ENCODE measurements at places on chromosomes 5 and 9. TPM values are rescaled to one million over a fixed set of nuclear protein-coding genes. Genes with fewer than 3 reads are reported as not detected.
A peak's percentile ranks its signal among the peaks of the same experiment; 100 is the strongest.

Gene SLC34A1
- 1.2 TPM for polyA plus RNA-seq

- no peak for DNase-seq
Observed at GRCh38 chr5:5079876-5080275, 60.3 kb upstream of the ADAMTS16 start.

Gene WDR31
- 3.6 TPM for polyA plus RNA-seq

- no peak for DNase-seq
Observed at GRCh38 chr5:64861281-64861680, 92.6 kb downstream of the CWC27 start.

Gene NR2F1-AS1
- polyA plus RNA-seq, result 65.7 TPM

DNA sequence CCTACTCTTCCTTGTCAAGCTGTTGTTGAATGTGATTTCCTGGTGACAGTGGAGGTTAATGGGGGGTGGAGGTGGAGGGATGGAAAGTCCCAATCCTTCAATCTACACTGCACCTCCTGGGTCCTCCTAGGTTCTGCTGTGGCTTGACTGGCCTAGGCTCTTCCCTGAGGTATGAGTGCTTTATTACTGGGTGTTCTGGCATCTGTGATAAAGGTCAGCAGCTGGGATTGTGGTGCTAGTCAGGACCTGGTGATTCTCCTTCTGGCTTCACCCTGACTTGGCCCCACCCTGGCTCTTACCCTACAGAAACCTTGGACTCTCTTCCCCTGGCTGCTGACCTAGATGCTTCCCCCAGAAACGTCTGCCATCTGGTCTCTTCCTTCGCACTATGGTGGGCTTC, 194.3 kb downstream of the ARHGEF28 start:
- DNase-seq, result no peak

- DNase-seq, result no peak
Observed at GRCh38 chr5:115815693-115816225, 700 bp downstream of the CDO1 start.

Gene ANKRA2
- polyA plus RNA-seq, result 52.1 TPM

Gene PCDHGB6
- 22.0 TPM for polyA plus RNA-seq

DNA sequence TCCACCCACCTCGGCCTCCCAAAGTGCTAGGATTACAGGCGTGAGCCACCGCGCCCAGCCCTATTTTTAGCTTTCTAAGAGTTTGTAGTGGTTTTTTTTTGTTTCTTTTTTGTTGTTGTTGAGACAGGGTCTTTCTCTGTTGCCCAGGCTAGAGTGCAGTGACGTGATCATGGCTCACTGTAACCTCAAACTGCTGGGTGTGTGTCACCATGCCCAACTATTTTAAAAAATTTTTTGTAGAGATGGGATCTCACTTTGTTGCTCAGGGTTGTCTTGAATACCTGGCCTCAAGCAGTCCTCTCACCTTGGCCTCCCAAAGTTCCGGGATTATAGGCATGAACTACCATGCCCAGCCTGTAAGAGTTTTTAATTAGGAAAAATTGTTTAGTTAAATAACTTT, 145.3 kb upstream of the SH3GL2 start:
- no peak for DNase-seq

DNA sequence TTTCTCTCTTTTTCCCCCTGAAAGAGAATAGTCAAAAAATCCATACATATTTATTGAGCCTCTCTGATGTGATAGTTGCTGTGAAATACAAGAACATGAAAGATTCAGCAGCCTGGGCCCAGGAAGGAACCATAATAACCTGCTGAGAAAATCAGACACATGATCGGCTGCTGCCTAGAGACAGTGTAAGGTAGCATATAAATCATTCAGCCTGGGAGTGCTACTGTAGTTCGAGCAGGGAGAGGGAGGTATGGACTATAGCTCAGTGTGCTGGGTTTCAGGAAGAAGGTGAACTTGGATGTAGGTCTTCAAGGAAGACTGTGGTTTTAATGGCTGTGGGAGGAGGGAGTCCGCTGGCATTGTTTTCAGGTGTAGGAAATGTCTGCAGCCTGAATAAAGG, 469.1 kb downstream of the RAB3C start:
- DNase-seq, result no peak

Gene GZMA
- 0.24 TPM for polyA plus RNA-seq

DNA sequence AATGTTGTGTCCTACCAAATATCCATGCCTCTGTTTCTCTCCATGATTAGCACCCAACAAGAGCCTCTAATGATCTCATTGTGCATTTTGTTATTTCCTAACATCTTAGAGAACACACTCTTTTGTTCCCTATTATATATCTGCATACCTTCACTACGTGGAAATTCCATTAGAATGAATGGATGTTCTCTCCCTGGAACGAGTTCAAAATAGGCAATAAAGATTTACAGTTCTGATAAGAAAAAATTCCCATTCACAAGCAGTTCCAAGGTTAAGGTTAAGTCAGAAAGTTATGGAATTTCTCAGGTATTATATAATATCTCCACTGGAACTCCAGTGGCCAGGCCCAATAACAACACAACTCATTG, 83.7 kb downstream of the TRPM6 start:
- no peak for DNase-seq

DNA sequence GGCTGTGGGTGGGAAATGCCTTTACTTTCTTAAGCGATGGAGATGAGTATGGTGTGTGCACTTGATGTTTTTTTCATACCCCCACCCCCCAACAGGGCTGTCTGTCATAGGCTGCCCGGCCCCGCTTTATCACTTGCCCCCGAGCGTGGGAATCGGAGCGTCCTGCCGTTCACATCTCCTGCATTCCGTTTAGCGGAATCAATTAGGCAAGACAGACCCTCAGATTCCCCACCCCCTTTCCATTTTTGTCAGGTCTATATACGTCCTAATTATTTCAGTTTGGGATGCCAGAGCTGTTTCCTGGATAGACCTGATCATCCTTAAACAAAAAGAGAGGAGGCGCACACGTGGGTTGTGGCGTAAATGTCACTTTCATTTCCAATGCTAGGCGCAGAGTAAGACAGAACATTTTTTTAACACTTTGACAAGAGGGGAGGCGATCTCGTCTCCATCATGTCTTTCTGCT, 217.2 kb downstream of the MEF2C start:
- peak; percentile 93 for DNase-seq

DNA sequence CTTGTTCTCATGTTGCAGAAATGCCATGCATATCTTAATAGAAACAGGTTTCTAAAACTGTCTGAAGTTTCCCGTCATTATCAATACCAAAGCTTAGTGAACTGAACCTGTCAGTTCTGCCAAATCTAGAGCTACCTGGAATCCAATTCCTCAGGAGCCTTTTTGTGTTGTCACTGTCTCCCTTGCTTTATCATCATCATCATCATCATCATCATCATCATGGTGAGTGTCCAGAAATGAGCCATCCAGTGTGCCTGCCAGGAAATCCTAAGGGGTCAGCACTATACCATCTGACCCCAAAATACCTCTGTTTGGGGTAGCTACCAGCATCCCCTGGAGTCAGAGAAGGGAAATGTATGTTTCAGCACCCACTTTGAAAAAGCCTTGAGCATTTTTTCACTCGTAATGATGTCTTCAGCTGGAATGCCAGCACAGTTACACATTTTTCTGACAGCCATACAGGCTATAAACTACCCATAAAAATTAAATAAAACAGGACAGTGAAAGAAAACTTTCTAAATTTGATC, 150.3 kb downstream of the NR2F1-AS1 start:
- DNase-seq, result no peak

GRCh38 chr9:83445703-83446265, 92.4 kb downstream of the FRMD3 start:
- no peak for DNase-seq

DNA sequence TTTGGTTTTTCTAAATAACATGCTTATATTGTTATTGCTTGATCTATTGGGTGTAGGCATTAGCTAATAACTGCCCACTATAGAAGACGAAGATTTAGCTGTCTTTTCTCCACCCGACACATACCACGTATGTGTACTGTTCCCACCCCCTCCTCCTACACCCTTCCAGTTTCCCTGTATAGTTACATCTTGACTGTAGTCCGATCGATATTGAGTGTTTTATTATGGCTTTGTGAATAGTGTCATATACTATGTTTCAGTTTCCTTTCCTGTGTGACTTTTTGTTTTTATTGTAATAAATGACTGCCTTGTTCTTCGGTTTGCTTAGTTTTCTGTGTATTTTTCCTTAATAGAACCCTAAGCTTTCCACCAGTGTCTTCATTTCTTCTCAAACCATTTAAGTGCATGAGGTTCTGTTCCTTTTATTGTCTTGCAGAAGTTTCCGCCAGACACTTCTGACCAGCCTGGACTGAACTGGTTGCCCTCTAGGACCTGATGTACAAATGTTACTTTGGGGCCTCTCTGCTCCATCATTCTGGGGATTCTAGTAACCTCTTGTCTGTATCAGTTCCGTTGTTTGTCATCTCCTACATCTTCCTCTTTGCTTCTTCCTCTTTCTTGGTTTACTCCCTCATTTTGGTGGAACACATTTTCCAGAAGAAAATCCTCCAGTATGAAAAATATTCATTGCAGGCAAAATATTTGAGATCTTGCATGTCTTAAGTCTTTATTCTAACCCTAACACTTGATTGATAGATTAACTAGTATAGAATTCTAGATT, 61.8 kb downstream of the PRKACG start:
- DNase-seq, result no peak

GRCh38 chr5:173778152-173778782, 109.9 kb upstream of the CPEB4 start:
- no peak for DNase-seq

Gene IFNA2
- polyA plus RNA-seq, result not detected

DNA sequence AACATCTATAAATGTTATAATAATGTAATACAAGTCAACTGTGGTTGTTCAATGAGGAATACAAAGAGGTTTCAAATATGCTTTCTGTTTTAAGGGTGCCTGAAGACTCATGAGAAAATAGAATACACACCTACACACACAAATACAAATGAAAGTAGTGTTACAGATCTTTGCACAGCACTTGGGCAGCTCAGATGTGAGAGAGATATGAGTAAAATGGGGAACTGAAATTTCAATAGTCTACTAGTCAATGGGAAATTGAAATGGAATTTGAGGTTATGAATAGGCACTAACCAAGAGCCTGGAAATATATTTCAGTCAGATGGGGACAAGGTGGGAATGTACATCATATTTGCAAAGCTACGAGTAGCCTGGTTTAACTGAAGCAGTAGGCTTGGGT, 96.6 kb downstream of the ISL1 start:
- no peak for DNase-seq

DNA sequence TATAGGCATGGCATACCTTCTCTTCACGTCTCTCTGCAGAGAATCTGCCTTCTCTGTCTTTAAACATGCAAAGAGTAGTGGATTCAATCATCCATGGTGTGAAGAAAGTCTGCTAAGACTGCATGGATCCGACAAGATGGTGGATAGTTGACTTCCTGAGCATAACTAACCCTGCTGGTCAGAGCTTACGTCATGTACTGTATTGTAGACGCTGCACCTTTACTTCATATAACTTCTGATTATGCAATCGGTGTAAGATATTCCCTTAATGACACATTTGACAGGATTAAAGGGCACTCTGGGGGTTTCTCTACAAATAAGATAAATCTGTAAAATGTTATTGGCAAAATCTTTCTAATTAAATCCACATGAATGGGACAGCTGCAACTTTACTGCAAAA, 240.3 kb upstream of the NREP start:
- no peak for DNase-seq

GRCh38 chr5:1842004-1842819, 40.5 kb downstream of the IRX4 start:
- DNase-seq, result no peak

Gene F12
- 15.1 TPM for polyA plus RNA-seq

Gene LECT2
- polyA plus RNA-seq, result 2.1 TPM

Gene SLC6A7
- polyA plus RNA-seq, result 33.1 TPM

DNA sequence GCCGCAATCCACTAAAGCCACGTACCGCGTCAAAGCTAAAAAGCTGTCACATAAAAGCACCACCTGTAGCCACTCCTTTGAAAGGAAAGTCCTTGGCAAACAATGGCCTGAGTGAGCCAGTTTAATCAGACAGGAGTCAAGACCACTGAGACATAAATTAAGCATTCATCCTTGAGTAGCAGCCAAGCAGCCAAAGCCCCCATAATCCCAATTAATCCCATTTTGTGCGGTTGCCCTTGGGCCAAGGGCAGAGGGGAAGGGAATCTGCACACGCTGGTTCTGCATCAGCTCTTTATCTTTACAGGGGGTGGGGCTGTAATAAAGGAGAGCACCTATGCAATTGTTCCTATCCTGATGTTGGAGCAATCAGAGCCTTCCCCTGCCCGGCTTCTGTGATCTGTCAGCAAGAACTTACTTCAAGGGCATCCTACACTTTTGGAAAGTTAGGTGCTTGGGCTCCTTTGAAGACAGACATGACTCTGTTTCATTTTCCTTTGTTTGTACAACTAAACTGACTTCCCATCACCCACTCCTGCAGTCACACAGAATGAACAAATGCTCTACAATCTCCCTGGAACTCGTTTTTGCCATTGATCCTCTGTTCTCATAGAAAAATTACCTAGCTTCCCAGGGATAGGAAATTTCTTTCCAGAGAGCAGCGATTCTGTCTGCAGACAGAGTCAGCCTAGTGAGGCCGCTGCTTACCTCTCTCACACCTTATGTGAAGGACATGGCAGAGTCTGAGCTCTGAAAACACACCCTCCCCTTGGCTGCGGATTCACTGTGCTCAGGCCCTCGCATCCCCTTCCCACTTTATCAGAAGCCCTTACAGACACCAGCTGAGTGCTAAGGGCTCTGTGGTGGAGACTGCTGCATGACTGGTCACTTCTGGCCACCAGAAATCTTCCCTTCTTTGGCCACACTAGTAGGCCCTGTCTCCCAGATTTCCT, 116.2 kb upstream of the TBCA start:
- DNase-seq, result no peak

DNA sequence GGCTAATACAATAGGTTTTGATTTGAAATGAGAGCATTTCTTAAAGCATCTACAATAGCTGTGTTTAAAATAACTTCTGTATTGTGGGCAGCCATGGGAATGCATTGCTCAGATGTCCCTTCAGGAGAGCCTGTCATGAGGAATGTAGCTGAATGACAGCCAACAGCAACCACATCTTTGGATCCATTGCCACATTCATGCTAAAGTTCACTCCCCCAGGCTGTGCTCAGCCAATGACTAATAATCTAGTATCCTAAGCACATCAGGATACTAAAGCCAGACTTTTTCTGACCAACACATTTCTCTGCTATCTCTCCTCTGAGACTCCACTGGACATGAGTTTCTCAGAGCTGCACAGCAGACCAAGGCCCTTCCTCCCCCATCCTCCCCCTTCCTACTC, 45.5 kb downstream of the HTR1A start:
- DNase-seq, result no peak

DNA sequence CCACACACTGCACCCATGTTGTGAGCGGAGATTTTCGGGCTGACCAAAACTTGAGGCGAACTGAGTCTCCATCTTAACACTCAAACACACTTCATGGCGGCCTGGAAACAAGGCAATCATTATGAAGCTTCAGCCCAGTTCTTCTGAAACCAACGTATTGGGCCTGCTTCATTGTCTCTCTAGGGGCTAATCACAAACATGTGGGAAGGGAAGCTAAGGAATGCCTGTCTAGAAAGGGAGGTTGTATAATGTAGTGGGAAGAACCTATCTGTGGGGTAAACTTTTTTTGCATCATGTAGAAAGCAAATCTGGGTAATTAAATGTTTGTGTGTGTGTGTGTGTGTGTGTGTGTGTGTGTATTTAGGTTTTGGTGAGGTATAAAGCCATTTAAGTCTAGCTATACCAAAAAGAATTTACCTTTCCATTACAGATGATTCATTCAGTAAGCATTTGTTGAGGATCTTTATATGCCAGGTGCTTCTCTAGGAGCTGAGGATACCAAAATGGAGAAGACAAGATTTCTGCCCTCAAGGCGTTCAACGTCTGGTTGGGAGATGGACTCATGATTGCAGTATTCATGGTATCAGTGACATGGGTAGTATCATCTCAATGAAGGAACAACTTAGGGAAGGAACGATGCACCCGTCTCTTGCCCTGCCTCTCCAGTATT, 29.4 kb downstream of the SLC1A3 start:
- no peak for DNase-seq
